Brain pericyte (primary cell): ENCODE measurements at places on chromosomes 7 and 10.

DNA sequence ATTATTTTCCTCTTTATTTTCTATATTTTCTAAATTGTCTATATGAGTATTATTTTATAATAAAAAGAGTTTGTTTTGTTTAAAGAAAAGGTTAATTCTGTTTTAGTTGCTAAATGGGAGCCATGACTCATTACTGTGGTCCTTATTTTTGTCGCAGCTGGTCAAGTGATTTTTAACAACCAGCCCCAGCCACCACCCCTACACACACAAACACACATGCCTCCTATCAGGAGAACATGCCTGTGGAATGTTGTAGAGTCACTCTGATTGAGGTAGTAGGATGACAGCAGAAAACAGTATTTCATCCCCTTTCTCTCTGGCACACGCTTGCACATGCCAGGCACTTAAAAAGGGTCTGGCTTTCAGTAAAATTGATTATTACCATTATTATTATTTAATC is 68.6 kb upstream of the GDF10 start:
- DNase-seq: no peak

GRCh38 chr7:76011442-76011861 is 17.1 kb upstream of the TMEM120A start:
- no peak for DNase-seq

DNA sequence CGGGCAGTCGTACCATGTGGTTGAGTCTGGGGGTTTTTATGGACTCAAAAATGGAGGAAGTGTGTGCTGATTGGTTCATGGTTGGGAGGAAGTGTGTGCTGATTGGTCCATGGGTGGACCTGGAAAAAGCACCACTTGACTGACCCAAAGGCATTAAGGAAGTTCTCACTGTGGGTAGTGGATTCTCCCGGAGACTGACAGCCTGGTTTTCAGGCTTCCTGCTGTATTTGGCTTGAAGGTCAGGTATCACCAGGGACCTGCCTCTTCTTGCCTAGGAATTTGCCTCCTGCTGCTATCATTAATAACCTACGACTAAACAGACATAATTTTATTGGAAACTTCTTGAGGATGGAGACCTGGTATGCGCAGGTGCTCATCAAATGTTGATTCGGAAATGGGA is 268.8 kb upstream of the LRGUK start:
- no peak for DNase-seq

DNA sequence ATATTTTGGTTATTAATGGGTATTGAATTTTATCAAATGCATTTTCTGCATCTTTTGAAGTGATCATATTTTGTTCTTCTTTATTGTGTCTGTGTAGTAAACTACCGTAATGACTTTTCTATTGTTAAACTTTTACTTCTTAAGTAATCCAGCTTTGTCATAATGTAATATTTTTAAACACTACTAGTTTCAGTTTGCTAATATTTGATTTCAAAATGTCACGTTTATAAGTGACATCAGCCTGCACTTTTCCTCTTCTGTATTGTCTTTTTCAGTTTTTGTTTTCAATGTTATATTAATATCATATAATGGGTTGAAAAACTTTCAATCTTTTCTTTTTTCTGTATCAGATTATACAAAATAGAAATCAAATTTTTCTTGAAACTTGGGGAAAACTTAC is 71.6 kb upstream of the ANKRD1 start:
- no peak for DNase-seq
